ENCODE measurements at places on chromosomes 16 and 17.

DNA sequence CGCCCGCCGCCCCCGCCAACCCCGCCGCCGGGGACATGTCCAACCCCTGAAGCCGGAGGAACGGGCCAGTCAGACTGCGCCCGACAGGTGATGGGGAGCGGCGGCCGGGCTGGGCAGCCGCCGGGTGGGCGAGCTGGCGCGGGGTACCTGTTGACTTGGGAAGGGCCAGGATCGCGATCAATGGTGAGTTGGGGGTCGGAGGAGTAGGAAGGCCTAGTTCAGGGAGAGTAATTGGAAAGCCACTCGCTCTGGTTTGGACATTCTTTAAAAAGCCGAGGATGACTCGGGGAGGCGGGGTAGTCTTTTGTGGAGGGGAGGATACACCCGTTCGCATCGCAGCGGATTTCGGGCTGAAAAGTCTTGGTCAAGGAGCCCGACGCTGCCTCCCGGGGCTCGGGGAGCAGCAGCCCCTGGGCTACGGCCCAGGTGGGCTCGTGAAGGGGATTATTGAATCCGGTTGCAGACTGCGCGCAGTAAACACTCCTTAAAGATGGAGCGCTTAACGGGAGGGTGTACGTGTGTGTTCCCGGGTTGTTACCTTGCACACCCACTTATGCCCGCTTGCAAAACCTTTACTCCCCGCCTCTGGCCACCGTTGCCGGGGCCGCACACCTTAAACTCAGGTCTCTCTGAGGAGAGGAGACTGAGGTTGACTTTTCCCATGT, 123.8 kb downstream of the GOSR1 start:
- DNase-seq = no peak

DNA sequence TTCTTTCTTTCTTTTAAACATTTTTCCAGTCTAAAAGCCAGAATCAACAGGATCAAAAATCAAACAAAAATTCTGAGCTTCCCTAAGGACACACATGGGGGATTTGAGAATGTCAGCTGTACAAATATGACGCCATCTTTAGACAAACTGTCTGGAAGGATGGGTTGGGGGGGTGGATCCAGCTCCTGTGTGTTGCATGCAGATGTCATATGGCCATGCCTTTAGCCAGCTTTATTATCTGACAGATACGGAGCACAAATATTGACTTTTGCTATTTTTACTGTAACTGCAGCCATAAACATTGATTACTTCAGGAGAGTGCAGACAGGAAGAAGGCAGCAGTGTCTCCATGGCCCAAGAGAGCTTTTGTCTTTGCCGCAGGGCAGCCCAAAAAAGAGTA, 279.4 kb upstream of the ELAC2 start:
- DNase-seq = no peak

GRCh38 chr17:31552568-31552967, 161.1 kb downstream of the RAB11FIP4 start:
- DNase-seq = no peak

- DNase-seq = peak; percentile 21
These were observed 3.4 kb downstream of the STH start for GRCh38 chr17:46002311-46002972.

- DNase-seq = no peak
These were observed 26.2 kb downstream of the ENDOV start for GRCh38 chr17:80441133-80441578.

- DNase-seq = no peak
These were observed 1.3 kb downstream of the ARHGAP23 start for GRCh38 chr17:38429476-38430100.

- DNase-seq = no peak
These were observed 1.1 kb upstream of the HOXB7 start for GRCh38 chr17:48611681-48612455.

- no peak for DNase-seq
These were observed 1687.5 kb downstream of the TP53TG3F start for GRCh38 chr16:35146723-35147458.

DNA sequence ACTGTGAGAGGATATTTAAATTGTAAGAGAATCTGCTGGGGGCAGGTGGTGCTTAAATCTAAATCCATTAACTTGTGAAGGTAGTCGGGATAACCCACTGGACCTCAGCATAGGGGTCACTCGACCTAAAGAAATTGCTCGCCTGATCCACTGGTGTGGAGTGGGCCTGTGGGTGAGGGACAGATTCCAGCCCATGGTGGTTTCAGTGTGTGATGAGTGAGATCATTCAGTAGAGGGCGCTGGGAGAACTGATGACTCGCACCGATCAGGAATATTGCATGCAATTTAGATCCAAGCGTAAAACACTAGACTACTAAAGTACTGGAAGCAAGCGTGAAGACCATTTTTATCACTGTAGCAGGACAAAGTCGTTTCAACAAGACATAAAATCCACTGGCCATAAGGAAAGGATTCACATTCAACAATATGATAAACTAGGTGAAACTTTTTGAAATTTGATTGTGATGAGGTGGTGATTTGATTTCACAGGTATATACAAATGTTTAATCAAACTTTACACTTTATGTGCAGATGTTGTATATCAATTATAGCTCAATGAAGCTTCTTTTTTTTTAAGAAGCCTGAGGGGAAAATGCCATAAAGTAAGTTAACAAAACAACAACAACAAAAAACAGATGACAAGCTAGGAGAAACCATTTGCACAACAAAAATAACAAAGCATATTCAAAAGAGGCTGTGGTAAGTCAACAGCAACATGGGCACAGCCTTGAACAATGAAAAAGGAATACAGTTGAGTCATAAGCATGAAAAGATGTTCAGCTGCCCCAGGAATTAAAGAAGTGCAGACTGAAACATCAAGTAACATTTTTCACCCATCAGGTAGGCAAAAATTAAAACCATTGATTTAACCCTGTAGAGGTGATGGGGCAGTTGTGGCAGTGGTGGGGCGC, 7.5 kb upstream of the TMEM170A start:
- DNase-seq = no peak

DNA sequence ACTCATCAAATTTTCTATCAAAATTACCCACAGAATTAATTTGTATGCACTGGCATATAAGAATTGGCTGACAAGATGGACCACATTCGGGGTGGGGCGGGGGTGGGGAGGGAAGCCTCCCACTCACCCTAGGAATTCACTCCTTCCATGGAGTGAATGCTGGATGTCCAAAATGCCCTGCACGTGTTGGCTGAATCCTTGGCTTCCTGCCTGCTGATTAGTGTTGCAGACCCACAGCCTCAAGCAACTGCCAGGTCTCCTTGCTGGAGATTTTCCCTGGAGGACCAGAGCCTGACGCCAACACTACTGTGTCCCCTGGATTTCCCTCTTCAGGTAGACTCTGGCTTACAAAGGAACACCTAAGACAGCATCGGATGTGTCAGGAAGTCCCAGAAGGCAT, 575.7 kb upstream of the CDH11 start:
- no peak for DNase-seq

DNA sequence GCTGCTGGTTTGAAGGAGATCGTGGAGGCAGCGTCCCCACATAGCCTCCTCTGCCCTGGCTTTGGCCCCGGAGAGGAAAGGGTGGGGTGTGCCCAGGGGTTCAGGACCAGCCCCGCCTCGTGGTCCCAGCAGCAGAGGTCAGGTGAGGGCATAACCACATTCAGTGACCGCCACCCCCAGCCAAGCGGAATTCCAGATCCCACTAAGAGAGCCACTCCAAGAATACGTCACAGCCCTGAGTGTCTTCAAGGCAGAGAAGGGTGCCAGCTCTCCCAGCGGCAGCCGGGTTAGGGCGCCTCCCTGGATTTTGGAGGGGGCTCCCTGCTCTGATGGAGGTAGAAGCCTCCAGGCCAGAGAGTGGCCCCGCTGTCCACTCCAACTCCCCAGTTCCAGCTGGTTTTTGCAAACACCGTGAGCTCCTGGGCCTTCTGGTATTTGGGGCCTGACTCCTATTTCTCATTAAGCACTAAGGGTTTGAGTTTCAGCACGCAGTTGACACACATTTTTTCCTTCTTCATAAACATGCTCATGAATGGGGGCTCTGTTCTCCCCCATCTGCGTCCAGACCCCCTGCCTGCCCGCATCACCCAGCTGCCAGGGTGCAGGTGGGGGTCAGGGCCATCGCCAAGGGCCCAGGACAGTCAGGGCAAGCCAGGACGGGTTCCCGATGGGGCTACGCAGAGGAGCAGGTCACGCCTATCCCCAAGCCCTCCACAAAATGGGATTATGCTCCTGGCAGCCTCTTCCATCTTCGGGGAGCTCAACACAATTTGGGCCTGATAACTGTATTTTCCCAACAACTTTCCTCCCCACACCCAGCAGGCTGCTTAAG, 98.4 kb upstream of the PLCG2 start:
- no peak for DNase-seq

DNA sequence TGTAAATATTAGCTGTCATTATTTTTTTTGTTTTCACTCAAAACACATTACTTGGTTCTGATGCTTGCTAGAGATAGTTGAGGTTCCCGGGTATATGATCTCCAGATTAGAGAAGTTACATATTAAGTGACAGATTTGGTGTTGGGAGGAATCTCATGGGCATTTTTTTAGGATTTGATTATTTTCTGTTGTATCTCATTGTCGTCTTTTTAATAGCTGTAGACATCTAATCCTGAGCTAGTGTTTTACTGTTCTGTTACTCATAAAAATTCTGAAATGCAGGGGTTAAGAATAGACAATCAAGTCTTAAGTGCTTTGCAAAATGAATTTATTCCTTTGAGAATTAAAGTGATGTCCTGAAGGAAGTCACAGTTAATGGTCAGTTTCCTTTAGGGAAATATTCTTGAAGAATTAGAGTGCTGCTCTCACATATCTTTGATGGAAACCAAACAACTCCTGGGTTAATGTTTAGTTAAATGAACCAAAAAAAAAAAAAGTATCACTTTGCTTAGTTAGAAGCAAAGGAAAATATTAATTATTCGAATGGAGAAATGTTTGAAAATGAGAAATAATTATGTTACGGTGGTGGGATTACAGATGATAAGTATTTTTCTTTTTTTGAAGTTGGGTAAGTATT, 251.7 kb upstream of the CACNG5 start:
- DNase-seq = no peak

DNA sequence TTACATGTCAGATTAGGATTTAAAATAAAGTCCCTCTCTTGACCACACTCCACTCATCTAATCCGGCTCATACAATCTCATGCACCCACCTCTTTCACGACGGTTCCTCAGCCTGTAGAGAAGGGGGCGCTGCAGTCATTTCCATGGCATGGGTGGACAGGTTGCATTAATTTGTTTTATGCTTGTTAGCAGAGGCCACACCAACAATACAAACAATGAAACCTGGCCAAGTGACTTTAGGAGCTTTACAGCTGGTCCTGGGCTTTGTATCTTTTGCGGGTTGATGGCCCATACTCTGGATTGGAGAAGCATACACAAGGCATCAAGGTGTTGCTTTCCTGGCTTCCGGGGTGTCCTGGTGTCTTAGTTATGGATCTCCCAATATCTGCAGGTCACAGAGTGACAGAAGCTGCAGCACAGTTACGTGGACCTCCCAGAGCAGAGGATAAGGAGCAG, 9.7 kb upstream of the SNF8 start:
- no peak for DNase-seq

GRCh38 chr17:78185981-78186691, 716 bp downstream of the TK1 start:
- DNase-seq = no peak

- DNase-seq = no peak
These were observed 154.2 kb downstream of the MYO1D start for GRCh38 chr17:32722733-32723132.

DNA sequence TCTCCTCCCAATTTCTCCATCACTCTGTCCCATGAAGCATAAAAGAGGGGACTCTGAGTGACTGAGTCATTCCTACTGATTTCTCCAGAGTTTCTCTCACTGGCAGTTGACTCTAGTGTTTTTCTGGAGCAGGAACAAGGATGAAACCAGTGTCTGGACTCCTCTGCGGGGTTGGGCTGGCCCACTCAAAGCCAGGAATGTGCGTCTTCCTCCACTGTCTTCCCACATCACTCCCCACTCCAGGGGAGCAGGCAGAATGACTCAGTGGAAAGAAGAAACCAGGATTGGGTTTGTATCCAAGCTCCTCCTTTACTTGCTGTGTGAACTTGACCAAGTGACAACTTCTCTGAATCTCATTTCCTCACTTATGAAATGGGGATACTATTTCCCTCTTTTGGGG, 497.5 kb upstream of the SALL1 start:
- no peak for DNase-seq

- DNase-seq = no peak
These were observed 87.1 kb upstream of the HS3ST2 start for GRCh38 chr16:22726868-22727267.

GRCh38 chr16:54942353-54942943, 11.8 kb downstream of the IRX5 start:
- DNase-seq = no peak

DNA sequence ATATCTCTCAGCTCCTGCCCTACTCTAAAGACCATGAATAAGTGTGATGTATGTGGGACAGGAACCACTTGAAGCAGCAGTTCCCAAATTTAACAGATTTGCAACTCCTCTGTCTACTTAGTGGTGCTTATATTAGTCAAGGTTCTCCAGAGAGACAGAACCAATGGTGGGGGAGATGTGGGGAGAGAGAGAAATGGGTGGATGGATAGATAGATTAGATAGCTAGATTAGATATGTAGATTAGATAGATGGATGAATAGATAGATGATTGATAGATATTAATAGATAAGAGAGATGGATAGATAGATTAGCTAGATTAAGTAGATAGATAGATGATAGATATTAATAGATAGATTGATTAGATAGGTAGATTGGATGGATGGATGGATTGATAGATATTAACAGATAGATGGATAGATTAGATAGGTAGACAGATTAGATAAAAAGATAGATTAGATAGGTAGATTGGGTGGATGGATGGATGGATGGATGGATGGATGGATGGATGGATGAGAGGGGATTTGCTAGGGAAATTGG, 154.0 kb upstream of the NOL11 start:
- DNase-seq = no peak

DNA sequence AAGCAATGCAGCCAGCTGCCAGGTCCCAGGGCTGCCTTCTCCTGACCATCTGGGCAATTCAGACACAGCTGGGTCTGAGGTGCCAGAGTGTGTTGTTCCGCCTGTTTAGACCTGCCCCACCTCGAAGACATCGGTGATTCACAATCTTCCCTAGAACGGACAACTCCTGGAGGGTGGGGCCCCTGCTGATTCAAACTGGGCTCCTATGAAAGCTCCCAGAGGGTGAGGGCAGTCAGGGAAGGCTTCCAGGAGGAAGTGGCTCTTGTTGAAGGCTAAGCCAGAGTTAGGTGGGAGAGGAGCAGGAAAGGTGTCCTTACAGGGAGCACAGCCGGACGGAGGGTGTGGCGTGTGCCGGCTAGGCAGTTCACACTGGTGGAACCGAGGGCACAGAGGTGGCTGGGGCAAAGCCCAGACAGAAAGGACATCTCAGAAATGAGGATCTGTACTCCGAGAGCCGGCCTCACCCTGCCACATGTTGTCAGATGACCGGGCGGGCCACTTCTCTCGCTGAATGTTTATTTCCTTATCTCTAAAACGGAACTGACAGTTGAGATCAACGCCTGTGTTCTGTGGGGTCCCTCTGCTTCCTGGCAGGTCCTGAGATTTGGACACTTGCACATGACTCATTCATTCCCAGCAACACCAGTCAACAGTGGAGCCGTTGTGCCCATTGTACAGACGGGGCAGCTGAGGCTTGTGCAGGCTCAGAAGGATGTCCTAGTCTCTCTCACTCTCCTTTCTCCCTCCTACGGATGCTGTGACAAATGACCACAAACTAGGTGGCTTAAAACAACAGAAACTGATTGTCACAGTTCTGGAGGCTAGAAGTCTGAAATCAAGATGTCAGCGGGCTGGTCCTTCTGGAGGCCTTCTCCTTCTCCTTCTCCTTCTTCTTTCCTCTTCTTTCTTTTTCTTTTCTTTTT, 26.9 kb upstream of the LITAF start:
- no peak for DNase-seq

- DNase-seq = no peak
These were observed 36.3 kb downstream of the GRB7 start for GRCh38 chr17:39774047-39774446.

- no peak for DNase-seq
These were observed 23.3 kb upstream of the TAC4 start for GRCh38 chr17:49871211-49871610.
